Ovary (tissue), 10 donors: ENCODE measurements at places on chromosomes 3 and 15.
A peak's percentile ranks its signal among the peaks of the same experiment; 100 is the strongest.

DNA sequence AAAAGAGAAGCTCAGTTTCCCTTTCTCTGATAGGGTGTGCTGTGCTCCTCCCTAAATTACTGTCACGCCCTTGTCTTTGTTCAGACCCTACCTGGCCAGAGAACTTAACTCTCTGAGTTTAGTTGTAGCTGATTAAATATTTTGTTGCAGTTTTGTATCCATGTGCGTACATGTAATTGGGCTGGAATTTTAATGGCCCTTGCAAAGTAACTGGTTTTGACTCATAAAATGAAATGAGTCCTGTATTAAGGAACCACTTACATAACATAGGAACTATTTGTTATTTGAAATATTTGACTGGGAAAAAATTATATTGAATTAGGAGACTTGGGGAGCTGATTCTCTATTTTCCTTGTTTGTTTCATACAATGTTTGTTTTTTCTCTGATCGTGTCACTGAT, 80.2 kb downstream of the LRRK1 start:
- no peak for DNase-seq

- DNase-seq = no peak
These were observed 228.1 kb downstream of the ADAMTS9 start for GRCh38 chr3:64459711-64460110.

GRCh38 chr3:81643721-81644120, 117.7 kb downstream of the GBE1 start:
- DNase-seq = no peak

DNA sequence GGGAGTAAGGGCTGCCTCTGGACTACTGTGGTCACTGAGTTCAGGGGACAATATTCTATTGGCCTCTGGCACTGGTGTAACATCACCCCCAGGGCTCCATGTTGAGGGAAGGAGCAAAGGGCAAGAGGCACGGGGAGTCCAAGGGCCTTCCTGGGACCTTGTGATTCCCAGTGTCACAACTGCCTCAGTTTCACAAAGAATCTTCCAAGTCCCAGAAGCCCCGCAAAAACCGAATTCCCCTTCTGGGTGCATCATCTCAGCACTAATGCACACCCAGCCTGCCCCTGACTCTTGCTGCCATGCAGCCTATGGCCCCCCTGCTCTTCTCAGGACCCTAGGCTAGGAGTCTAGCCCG, 5.5 kb downstream of the AMOTL2 start:
- DNase-seq = no peak

GRCh38 chr3:127459891-127460290, 130.6 kb downstream of the TPRA1 start:
- DNase-seq = no peak

DNA sequence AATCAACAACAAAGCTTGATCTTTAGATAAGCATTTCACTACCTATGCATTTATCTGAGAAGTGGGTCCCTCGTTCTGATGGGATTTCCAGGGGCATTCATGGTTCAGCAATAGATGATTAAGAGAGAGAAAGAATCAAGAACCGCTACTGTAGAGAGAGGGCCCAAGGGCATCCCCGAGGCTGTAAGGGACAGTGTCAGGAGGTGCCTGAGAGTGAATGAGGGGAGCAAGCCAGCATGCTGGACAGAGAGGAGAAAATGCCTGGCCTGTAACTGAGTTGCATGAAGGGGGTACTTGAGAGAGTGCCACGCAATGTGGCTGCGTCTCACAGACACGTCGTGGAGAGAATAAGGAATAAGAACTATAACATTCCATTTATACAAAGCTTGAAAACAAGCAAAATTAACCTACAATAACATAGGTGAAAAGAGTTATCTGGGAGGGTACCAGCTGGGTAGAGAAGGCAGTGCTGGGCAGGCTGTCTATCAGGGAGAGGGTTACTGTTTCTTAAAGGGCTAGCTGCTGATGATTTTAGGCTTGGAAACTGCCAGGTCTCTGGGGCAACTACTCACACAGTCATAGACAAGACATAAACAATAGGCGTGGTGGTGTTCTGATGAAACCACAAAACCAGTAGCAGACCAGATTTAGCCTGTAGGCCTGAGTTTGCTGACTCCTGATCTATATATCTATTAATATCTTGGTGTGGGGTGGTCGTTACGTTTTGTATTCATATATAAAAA, 374.6 kb upstream of the CFAP20DC start:
- no peak for DNase-seq

GRCh38 chr3:186209810-186210752, 101.2 kb upstream of the ETV5 start:
- peak; percentile 45 for DNase-seq

DNA sequence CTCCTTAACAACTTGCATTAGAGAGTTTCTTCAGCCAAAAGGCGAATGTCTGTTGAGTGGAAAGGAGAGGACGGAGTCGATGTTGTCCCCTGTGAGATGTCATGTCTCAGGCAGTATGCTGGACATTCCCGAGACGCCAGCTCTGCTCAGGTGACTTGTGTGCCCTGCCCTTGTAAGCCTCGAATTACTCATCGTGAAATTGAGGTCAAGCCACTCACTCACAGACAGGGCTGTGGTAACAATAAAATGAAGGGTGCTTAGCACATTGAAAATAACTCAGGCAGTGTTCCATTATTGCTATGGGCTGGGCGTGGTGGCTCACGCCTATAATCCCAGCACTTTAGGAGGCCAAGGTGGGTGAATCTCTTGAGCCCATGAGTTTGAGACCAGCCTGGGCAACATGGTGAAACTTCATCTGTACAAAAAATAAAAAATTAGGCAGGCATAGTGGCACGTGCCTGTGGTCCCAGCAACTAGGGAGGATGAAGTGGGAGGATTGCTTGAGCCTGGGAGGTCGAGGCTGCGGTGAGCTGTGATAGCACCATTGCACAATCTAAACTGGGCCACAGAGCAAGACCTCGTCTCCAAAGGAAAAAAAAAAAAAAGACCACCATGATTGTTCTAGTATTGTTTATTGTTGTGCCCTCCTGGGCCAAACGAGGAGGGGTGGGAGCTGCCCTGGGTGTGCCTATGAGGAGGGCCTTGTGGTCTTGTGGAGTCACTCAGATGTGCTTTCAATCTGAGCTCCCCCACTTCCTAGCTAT, 214.4 kb downstream of the THSD4 start:
- DNase-seq = no peak

DNA sequence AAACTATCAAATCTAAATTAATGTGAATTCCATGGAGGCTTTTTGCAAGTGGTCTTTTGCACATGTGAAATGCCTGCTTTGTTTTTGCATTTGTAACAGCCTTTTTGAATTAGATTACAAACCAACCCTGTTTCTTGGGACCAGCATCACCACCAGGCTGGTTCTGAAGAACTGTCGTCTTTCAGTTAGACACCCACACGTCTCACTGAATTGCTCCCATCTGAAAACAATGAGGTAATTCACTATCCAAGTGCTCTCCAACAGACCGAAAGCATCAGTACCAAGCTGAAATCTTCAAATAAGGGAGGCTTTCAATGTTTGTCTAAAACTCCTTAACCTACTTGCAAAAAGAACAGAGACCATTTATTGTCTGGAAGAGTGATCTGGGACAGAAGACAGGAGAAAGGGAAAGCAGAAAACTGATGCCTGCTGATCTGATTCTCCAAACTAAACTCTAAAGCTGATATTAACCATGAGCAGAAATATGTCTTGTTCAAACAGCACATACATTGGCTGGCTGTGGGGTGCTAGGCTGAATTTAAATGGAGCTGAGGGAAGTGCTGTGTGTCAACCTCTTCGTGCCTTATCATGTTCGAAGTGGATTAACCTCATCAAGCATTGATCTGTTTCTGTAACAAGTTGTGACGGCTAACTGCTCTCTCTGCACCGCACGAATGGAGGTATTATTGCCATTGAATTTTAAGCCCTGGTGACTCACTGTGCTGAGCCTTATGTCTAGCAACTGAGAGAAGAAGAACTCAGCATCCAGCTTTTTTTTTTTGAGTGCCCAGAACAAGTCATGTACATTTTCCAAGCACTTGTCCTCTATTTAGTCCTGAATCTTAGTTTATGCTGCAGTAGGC, 213.7 kb upstream of the P2RY1 start:
- no peak for DNase-seq

DNA sequence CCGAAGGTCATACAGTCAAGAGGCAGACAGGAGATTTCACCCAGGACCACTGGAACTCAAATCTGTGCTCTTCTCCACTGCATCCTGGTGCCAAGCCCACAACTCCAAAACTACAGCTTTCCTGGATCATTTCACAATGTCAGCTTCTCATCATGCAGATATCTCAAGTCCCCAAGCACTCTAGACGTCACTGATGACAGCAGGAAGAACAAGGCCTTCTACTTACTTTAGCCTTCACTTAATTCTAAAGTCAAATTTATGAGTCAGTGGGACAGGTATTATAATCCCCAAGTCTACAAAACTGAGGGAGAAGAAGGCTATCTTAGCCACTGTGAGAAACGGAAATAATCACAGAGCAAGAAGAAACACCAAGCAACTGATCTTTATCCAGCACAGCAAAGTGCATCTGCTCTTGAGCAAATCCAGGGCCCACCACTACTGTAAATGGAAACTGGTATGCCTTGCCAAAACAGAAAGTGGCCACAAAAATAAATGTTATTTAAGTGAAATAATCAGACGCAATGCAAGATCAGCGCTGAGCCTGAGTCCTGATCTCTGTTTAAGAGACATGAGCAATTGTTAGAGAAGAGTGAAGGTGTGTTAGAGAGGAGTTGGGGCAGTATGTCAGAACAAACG, 928 bp downstream of the RAD18 start:
- no peak for DNase-seq

DNA sequence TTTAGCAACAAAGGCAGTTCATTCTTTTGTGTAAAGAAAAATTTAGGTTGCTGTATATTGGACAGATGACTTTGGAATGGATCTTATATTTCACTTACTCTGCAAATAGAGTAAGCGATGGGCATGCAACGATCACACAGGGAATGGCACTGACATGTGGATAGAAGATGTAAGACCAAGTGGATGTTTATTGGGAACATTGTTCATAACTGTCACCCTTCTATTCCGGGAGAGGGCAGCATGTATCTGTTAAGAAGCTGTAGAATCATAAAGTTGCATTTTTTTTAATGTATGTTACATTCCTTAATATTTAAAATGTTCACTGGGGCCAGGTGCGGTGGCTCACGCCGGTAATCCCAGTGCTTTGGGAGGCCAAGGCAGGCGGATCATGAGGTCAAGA, 41.2 kb downstream of the HPS3 start:
- DNase-seq = no peak

- DNase-seq = no peak
These were observed 6.4 kb downstream of the TEX9 start for GRCh38 chr15:56371495-56372147.

- DNase-seq = no peak
These were observed 179.1 kb downstream of the NTRK3 start for GRCh38 chr15:88077296-88078020.

DNA sequence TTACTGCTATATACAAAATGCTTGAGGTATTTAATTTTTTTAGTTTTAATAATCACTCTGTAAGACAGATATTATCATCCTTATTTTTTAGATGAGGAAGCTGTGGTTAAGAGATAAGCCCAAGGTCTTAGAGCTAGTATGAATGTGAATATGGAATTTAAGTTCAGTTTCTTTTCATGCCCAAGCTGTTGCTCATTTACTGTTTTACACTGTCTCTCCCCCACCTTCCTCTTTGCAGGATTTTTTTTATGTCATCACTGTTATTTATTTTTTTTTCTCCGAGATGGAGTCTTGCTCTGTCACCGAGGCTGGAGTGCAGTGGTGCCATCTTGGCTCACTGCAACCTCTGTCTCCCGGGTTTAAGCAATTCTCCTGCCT, 22.5 kb downstream of the MAP2K5 start:
- no peak for DNase-seq

GRCh38 chr3:101281521-101282030, 38.8 kb downstream of the IMPG2 start:
- DNase-seq = no peak

DNA sequence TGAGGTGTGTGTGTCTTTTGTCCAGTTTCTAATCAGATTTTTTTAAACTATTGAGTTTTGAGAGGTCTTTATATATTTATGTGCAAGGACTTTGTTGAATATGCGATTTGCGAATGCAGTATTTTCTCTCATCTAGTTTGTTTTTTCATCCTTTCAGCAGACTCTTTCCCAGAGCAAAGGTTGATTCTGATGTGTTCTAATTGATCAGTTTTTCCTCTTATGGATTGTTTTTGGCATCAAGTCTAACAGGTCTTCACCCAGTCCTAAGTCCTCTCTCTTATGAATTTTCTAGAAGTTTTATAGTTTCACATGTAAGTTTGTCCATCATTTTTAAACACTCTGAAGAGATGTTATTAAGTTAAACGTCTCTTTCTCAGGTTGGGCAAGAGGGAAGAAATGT, 17.8 kb upstream of the TJP1 start:
- DNase-seq = no peak

- no peak for DNase-seq
These were observed 2.9 kb downstream of the ADPRH start for GRCh38 chr3:119582178-119582577.

DNA sequence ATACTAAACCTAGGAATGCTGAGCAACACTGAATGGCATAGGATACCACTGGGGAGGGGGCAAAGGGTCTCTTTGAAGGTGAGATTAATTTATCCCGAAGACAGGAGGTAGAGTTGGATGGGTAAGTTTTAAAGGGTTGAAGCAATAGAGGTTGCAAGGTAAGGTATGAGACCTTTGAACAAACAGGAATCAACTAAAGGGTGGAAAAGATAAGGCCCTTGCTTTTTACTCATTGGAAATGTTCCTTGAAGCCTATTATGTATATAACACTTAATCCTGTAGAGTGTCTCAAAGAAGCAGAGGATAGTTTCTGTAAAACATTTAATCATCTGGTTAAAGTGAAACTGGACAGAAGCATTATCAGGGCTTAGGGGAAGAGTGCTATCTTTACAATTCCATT, 5.7 kb downstream of the ABHD5 start:
- DNase-seq = no peak

GRCh38 chr3:137103739-137104138, 146.0 kb downstream of the IL20RB start:
- no peak for DNase-seq

GRCh38 chr15:29623116-29623639, 199.1 kb downstream of the TJP1 start:
- DNase-seq = no peak

DNA sequence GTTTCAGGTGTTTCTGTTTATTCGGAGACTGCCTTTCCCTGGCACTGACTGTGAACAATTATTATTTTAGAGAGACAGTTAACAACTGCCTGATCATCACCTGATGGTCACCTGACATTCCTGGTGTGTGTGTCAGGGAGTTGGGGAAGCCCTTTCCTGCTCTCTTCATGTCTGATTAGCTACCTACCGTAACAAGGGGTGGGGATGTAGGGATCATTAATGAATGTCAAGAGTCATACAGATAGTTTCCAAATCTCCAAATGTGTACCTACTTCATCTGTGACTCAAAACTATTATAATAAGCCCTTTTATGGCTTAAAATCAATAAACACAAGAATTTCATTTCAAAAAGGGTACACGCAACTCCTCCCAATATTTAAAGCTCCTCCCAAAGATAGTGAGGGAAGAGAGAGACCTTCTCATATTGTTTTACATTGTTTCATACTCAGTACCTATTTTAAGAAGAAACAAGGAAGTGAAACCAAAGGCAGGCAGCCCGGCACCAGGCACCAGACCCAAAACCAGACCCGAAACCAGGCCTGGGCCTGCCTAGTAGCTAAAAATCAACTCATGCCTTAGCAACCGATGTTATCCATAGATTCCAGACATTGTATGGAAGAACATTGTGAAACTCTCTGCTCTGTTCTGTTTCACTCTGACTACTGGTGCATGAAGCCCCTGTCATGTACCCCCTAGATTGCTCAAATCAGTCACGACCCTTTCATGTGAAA, 844.9 kb upstream of the ALCAM start:
- DNase-seq = no peak
